Stimulated activated CD8-positive, alpha-beta memory T cell treated with anti-CD3 and anti-CD28 coated beads, Interleukin-7, amount 100 ng/mL, for 1 hour (primary cell): ENCODE measurements at places on chromosomes 3 and 15.

DNA sequence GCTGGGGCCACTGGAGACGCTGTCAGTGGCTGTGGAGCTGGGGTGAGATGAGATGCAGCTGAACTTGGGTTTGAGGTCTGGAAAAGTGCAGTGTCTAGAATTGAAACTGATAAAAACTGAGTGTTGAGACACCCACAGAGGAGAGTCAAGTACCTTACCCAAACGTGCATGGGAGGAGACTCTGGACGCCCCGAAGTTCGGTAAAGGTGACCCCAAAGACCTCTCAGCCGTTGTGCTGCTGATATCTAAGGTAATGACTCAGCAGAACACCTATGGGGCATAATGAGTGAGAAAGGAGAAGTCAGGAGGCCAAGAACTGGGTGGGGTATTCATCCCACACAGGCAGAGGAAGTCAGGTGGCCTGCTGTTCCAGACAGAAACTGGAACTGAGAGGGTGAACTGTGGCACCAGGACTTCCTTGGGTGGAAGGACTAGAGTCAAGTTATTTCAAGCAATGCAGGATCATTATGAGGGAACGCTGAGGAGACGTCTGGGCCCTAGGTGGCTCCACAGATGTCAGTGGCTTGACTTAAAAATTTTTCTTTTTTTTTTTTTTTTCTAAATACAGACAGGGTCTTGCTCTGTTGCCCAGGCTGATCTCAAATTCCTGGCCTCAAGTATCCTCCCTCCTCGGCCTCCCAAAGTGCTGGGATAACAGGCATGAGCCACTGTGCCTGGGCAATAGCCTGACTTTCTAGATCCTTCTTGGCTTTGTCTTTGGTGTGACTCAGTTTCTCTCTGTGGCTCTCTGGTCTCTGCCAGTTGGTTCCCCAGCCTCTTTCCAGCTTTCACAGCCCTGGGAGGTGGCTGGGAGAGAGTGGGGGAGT lies 67.6 kb upstream of the GCNT3 start:
- no peak for DNase-seq

GRCh38 chr15:50358845-50359244 lies 3.8 kb upstream of the GABPB1 start:
- DNase-seq = no peak

DNA sequence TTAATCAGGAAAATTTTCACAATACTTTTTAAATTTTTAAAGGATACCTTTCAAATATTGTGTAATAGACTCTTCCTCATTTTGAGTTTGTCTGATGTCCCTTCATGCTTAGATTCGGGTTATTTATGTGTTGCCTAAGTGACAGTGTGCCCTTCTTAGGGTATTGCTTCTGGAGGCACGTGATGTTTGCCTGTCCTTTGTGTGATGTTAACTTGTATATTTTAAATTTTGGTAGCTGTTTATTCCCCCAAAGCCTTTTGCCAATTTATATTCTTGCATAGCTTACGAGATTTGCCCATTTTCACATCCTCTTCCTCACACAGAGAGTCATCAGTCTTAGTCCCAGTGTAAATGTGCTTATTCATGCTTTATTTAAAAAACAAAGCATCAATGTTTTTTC lies 433.1 kb downstream of the EPHB1 start:
- no peak for DNase-seq

- DNase-seq = no peak
These were observed 15.0 kb downstream of the IL12A start for GRCh38 chr3:160003520-160004128.

DNA sequence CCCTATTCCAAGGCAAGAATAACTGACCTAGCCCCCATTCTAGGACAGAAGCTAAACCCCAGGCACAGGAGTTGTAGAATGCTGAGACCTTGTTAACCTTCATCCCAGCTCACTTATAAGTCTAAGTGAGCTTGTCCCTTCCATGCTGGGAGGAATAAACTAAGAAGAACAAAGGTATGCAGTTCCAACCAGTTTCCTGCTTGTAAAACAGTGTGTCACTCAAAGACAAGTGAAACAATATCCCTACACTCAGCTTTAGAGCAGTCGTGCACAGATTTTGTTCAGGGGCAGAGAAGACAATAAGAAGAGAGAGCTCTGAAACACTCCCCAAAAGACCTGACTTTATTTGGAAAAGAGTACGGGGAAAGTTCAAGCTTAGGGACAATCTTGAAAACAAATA lies 292.1 kb downstream of the CGGBP1 start:
- DNase-seq = no peak

DNA sequence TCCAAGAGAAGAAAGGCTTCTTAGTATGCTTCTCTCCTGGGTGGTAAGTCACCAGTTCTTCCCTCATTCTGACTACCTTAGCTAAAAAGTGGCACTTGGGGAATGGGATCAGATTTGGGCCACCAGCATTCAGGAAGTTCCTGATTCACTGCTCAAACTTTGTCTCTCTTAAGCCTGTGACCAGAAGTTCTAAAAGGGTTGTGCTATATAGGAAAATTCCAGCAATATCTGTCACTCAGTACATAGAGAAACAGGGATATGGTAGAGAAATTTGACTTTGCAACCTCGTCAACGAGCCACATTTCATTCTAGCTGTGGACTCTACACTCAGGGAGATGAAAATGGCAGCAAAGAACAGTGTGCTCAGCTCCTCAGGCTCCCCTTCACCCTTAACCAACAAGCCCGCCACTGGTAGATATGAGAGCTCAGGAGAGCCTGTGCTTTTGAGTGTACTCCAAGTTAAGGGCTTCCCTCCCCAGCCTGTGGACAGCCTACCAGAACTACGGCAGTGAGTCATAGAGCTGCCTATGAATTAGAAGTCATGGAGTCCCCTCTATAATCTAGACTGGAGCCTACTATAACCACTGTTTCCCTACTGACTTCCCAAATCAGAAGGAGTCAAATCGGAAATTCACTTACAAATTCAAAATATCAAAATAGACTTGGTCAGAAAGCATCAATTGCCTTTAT lies 52.6 kb upstream of the MYO5C start:
- no peak for DNase-seq

- no peak for DNase-seq
These were observed 1.5 kb upstream of the CDHR4 start for GRCh38 chr3:49801160-49801559.

GRCh38 chr3:176490357-176490756 lies 706.9 kb downstream of the TBL1XR1 start:
- DNase-seq = no peak

DNA sequence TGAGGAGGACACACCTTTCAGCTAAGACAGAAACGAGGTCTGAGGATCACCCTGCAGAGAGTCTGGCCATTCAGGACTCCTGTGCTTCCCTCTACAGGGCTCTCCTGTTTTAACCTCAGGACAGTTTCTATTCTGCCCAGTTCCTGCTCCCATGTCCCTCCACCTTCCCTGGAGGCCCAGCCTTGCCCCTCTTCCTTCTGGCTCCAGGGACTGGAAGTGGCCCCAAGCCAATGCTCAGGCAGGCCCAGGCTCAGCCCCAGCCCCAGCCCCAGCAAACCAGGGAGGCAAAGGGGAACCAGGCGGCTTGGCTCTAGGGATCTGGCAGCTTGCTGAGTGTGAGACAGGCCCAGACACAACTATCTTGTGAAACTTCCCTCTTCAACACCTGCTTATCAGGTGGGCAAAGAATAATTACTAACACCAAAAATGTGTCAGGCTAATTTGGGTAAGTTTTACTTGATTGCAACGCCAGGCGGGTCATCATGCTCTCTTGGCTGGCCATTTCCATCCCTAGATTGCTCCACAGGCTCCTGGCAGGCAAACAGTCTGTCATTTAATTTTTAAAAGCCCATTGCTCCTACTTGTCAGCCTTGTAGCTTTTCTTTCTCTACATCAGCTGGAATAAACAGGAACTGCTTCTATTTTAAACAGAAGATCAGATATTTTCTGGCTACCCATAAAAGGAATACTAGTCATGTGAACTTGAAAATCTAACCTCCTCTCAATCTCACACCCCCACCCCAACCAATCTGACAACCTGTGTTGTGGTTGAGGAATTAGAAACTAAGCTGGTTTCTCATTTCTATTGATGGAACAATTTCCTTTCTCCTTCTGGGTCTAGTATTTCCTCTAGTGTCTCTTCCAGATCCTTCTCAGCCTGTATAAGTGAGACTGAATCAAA lies 33.5 kb downstream of the UPK1B start:
- no peak for DNase-seq

- no peak for DNase-seq
These were observed 246.3 kb downstream of the GOLGA6L6 start for GRCh38 chr15:20295238-20295811.

- no peak for DNase-seq
These were observed 27.6 kb downstream of the ACP3 start for GRCh38 chr3:132344666-132345280.

DNA sequence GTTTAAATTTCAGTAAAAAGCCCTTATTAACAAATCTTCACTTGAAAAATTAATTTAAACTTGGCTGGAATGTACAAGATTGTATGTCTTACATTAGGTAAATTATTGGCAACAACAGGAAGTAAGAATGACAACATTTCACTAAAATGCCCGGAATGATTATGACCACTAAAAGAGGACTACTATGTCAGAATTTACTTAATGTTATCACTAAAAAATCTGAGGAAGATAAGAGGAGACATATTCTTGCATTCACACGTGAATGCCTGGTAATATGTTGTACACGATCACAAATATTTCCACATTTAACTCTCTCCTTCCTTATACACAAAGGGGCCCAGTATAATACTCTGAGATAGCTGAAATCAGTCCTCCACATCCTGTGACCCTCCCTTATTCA lies 29.7 kb downstream of the VGLL3 start:
- DNase-seq = no peak

- DNase-seq = no peak
These were observed 216.4 kb downstream of the TLE3 start for GRCh38 chr15:69881302-69881670.
